ENCODE measurements at places on chromosomes 3 and 15. TPM values are rescaled to one million over a fixed set of nuclear protein-coding genes. Genes with fewer than 3 reads are reported as not detected.

Gene ATP10A
- total RNA-seq: 1.7 TPM

GRCh38 chr3:147616998-147617619, 207.9 kb downstream of the ZIC1 start:
- no peak for DNase-seq

- no peak for DNase-seq
Observed at GRCh38 chr3:178498871-178499270, 37.4 kb upstream of the KCNMB2 start.

- no peak for DNase-seq
Observed at GRCh38 chr3:64088408-64089205, 65.3 kb upstream of the PSMD6 start.

GRCh38 chr3:182673336-182673735, 120.0 kb upstream of the ATP11B start:
- DNase-seq: no peak

GRCh38 chr15:51737522-51738305, at the start of gene LYSMD2:
Gene LYSMD2, minus strand, starts transcription at chr15:51737655. Its CDS starts 33 bp downstream, at chr15:51737622.
- peak; percentile 93 for DNase-seq

Gene NEK10
- total RNA-seq: 9.8 TPM

- DNase-seq: no peak
Observed at GRCh38 chr15:68595260-68595564, 16.4 kb downstream of the CORO2B start.

- no peak for DNase-seq
Observed at GRCh38 chr3:150786791-150787190, 23.8 kb upstream of the SIAH2 start.

DNA sequence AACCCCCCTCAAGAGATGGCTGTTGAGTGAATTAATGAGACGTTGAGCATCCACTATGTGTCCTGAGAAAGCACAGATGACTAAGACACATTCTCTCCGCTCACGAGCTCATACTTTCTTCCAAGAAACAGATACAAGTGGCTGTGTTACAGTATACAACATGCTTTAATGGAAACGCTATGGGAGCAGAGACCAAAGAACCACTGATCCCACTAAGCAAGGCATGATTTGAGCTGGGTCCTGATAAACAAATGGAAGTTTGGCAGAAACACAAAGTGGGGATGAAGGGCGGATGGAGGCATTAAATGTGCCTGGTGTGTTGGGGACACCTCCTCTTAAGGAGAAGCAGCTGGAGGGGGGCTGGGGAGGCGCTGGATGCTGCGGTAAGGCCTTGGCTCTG, 129.4 kb downstream of the UACA start:
- DNase-seq: no peak

GRCh38 chr3:71384388-71384787, 199.1 kb downstream of the FOXP1 start:
- no peak for DNase-seq

DNA sequence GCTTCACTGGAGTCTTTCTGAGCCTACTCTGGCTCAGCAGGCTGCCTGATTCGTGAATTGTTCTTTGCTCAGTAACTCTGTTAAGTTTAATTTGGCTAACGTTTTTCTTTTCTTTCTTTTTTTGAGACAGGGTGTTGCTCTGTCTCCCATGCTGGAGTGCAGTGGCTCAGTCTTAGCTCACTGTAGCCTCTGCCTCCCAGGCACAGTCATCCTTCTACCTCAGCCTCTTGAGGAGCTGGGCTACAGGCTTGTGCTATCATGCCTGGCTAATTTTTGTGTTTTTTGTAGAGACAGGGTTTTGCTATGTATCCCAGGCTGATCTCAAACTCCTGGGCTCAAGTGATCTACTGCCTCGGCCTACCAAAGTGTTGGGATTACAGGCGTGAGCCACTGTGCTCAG, 165.0 kb downstream of the PEX5L start:
- DNase-seq: no peak

Gene ALDH1L1
- total RNA-seq: 23.1 TPM

Gene HTR3E
- total RNA-seq: not detected

- DNase-seq: no peak
Observed at GRCh38 chr15:95608371-95608770, 722.1 kb upstream of the NR2F2 start.

Gene CEP152
- total RNA-seq: 1.4 TPM

DNA sequence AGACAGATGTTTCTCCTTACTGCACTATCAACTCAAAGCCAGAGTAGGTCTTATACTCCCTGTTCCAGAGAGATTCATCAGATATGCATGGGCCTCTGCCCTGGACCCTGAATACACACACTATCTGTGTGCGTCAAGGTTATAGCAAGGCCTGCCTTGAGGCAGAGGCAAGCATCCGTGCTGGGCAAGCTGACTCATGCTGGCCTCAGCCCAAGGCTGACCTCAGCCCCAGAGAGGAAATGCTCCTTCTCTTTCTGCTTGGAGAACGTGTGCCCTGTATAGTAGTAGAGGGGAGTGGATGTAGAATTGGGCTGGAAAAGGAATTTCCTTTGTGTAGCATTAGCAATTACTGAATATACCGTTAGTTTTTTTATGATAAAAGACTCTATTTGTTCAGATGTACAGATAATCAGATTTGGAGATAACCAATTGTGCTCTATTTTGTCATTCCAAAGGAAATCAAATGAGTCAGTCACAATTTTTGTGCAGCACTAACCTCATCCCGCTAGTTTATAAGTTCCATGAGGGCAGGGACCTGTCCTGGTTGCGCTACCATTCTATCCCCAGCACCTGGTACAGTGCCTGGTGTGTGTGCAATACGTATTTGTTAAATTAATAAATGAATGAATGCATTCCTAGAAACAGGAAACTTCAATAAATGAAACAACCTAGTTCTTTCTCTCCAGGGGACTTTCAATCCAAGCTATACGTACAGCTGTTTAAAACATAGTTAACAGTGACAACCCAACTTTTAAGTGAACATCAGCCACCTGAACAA, 13.3 kb upstream of the PAQR9 start:
- peak; percentile 91 for DNase-seq

DNA sequence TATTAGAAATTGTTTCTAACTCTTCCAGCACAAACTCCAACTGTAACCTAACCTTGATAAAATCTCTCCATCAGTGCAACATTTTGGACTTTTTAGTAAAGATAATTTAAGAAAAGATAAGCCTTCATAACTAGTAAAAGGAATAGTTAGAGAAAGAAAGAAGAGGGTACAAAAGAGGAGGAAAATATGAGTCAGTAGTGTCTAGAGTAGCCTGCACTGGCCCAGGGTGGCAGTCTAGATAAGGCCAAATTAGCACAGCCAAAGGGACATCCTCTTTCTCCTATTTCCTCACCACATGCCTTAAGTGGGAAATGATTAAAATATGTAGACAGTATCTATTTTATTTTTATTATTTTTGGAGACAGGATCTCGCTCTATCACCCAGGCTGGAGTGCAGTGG, 3.7 kb downstream of the PROS1 start:
- no peak for DNase-seq

GRCh38 chr3:105448338-105448982, 81.8 kb downstream of the ALCAM start:
- no peak for DNase-seq

DNA sequence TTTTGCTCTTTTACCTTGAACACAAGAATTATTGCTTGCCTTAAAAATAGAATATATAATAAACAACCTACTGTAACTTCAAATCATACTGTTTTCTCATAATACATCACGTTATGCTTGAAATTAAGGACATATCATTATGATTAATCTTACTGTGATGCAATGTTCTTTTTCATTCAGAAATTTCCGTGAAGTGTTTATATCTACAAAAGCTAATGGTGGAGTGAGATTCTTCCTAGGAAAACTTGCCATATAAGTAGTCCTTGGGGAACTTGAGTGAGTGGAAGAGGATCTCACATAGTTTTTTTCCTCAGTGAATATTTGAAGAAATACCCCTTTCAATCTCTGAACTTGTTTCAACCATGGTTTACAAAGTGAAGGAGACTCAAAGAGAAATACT, 498.7 kb upstream of the CBLB start:
- DNase-seq: no peak

Gene P2RY1
- 10.1 TPM for total RNA-seq

Gene AQR
- 10.1 TPM for total RNA-seq

DNA sequence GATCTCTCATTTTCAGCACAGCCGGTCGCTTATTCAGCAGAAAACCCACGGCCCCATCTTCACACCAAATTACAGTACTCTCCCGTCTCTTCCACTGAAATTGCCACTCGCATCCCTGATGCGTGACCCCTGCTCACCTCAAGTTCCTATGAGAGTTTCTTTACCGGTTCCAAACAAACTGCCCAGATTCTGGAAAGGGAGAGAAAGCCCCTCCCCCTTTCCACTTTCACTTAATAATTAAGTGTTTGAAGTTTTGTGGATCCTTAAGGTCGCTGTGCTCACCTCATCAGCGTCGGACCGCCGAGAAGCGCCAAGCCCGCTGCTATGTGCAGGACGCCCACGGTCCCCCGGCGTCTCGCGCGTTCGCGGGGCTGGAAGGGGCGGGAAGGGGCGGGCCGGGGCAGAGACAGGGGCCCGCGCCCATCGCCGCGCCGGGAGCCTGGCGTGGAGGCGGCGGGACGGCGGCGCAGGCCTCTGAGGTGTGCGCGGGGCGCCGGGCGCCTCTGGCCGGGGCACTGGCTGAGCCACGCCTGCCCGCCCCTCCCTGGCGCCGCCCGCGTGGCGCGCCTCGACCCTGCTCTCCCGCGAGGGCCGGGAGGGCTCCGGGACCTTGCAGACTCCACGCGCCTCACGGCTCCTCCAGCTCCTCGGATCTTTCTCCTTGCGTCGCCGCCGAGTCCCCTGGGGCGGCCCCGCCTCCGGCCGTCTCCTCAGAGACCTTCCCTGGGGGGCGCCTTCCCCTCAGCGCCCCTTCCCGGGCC, at the start of gene GPR156:
Gene GPR156 (minus strand): TSS at position 476 of the 761 bp plus-strand sequence. CDS start 41,124 bp downstream, outside the sequence.
- DNase-seq: no peak

DNA sequence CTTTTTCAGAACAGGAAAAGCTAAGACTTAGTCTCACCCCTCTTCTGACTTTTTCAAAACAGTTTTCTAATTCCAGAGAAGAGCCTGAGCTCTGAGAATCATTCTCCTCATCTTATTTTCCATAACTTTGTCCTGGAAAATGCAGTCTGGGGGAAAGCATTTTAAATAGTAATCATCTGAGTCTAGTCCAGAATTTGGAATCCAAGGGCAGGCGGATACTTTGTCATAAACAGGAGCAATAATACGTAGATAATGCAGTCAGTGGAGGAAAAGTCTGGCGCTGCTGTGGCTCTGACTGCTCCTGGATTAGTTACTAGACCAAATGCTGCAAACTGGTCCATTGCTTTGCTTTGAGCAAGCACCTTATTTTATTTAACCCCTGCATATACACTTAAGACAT, 285.0 kb downstream of the THSD4 start:
- DNase-seq: no peak

GRCh38 chr3:49554633-49555265, 472 bp downstream of the BSN start:
- DNase-seq: no peak

Gene LYZL4
- not detected for total RNA-seq

DNA sequence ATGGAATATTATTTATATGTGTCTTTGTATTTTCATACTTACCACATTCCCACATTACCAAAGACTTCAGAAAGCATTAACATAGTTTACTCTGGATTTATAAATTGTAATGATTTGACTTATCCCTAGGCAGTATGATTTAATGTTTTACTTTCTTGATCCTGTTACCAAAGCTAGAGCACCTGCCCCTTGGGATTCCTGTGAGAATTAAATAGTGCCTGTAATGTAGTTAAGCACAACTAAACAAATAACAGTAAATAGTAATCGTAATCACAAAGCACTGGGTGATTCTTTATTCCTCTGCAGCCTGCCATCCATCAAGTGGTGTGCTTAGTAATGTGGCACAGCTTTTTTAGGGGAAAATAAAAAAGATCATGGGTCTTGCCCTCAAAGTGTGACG, 39.1 kb downstream of the ATP2C1 start:
- DNase-seq: no peak

Gene PLCD1
- total RNA-seq: 10.7 TPM

- DNase-seq: no peak
Observed at GRCh38 chr15:86570738-86571137, 491.1 kb downstream of the AGBL1 start.

DNA sequence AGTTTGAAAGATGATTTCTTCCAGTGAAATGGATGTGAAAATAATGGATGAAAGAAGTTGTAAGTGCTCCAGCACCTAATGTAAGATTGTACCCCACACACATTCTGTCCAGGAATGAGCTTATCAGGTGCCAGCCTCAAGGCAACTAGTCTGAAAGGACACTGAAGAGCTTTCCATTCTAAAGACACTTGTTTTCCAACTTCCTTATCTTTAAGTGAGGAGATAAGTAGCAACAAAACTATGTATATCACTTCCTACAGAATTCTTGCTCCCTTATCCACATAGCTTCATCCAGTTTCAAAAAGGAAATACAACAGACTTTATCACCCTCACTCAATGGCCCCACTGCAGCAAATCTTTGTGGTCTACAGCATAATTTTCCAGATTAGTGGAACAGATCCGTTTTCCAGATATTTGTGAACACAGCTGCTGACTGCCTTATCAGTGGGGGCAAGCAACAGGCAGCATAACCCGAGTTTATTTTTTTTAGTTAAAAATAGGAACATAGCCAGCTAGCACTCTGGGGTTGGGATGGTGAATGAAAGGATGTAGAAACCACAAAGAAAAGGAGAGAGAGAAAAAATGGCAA, 60.6 kb downstream of the CD200R1L start:
- DNase-seq: no peak

Gene CPLX3
- total RNA-seq: 2.8 TPM

- DNase-seq: peak; percentile 81
Observed at GRCh38 chr15:20357481-20358065, 184.0 kb downstream of the GOLGA6L6 start.

Gene SCAMP5
- 1.9 TPM for total RNA-seq

- no peak for DNase-seq
Observed at GRCh38 chr3:87503900-87504498, 227.6 kb upstream of the POU1F1 start.

Gene GOLGA8H
- not detected for total RNA-seq

DNA sequence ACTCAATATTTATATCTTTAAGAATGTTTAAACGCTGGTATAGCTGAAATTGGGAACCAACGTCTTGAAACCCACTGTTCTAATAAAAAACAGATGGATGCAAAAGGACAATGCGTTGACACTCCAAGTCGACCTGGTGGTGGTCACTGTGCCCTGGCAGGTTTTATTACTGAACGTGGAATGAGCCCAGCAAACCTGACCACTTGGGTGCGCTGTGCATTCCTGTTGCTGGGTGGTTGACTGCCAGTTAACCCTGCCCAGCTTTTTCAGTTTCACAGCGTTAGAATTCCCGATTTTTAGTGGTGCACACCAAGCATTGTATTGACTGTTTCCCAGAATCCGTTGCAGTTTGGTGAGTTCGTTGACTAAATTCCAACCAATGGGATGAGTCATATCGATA, 384.4 kb downstream of the OCA2 start:
- no peak for DNase-seq

Measured in Right ventricle myocardium inferior (tissue), 1 donor.